ENCODE measurements at places on chromosomes 1 and 21. TPM values are rescaled to one million over a fixed set of nuclear protein-coding genes. Genes with fewer than 3 reads are reported as not detected.

Gene OTUD7B
- 2.8 TPM for polyA plus RNA-seq

Gene LYPD8
- polyA plus RNA-seq = not detected

Gene OR2AK2
- polyA plus RNA-seq = not detected

Gene FBLIM1
- polyA plus RNA-seq = 120 TPM

Gene ACTL8
- polyA plus RNA-seq = not detected

Gene S100A2
- 6.9 TPM for polyA plus RNA-seq

Gene OR2M7
- polyA plus RNA-seq = not detected

Gene SORT1
- polyA plus RNA-seq = 34.4 TPM

GRCh38 chr1:212311836-212312497 lies 26.8 kb downstream of the PPP2R5A start:
- no peak for DNase-seq
- H3K4me1 ChIP-seq = no peaks in the 10 kb centered on the region
- no peak overlapping the region for H3K27ac ChIP-seq
- H3K27me3 ChIP-seq = no peaks in the 10 kb centered on the region
- no peaks in the 10 kb centered on the region for H3K36me3 ChIP-seq

DNA sequence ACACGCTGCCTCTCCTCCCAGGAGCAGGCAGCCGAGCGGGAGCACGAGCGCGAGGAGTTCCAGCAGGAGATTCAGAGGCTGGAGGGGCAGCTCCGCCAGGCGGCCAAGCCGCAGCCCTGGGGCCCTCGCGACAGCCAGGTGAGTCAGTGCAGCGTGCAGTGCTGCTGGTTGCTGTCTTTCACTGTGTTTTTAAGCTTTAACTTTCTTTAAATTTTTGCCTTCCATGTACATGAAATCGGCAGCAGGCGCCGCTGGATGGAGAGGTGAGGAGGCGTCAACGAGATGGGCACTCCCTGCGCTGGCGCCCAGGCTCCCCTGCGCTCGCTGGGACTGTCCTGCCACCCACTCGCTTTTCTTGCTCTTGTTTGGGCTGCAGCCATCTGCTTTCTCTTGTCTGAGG lies 60.7 kb upstream of the DIP2A start:
- H3K36me3 ChIP-seq = no peaks in the 10 kb centered on the region
- H3K4me3 ChIP-seq = no peak overlapping the region
- H3K4me1 ChIP-seq = no peaks in the 10 kb centered on the region
- no peak overlapping the region for H3K27ac ChIP-seq
- DNase-seq = no peak

- H3K4me3 ChIP-seq = no peak overlapping the region
- H3K4me1 ChIP-seq = no peaks in the 10 kb centered on the region
- no peaks in the 10 kb centered on the region for H3K36me3 ChIP-seq
- peaks cover 1% of the 10 kb centered on the region for H3K27me3 ChIP-seq
- DNase-seq = no peak
- no peak overlapping the region for H3K27ac ChIP-seq
Observed at GRCh38 chr1:6104631-6105030, 58.9 kb downstream of the KCNAB2 start.

- no peaks in the 10 kb centered on the region for H3K27me3 ChIP-seq
- DNase-seq = no peak
- no peaks in the 10 kb centered on the region for H3K36me3 ChIP-seq
- no peak overlapping the region for H3K4me3 ChIP-seq
Observed at GRCh38 chr1:3237994-3238702, 169.1 kb downstream of the PRDM16 start.

DNA sequence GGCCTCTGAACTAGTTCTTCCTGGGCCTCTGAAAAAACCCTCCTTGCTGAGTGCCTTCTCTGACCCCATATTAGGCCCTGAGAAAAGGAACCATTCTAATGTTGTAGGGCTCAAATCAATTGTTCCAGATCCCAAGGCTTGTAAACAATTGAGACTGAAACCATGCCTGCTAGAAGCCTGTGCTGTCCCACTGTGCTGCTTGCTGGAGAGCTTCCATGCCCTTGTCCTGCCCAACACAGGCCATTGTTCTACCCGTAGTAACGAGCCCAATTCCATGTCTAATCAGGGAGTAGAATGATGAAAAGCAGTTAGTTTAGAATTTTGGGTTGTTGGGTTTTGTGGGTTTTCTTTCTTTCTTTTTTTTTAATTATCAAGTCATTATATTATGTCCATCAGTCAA lies 47.4 kb downstream of the ZNF281 start:
- no peak overlapping the region for H3K27ac ChIP-seq
- no peaks in the 10 kb centered on the region for H3K27me3 ChIP-seq
- H3K4me1 ChIP-seq = no peaks in the 10 kb centered on the region
- no peaks in the 10 kb centered on the region for H3K36me3 ChIP-seq
- no peak for DNase-seq

DNA sequence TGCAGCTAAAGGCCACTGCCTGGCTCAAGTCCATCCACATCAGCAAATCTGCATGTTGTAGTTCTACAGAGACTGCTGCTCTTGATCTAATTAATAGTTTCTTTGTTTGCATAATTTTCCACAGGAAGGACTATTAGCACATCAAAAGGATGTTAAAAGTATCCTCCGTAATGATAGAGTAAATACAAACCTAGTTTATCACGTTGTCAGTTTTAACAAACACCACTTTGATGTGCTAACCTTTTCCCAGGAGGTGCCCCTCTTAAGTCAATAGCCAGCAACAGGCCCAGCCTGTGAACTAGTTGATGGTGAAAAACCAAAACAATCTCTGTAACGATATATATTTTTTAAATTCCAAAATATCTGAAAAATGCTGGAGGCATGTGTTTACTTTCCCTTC lies 64.2 kb upstream of the SLC22A15 start:
- no peaks in the 10 kb centered on the region for H3K36me3 ChIP-seq
- H3K27me3 ChIP-seq = no peaks in the 10 kb centered on the region
- no peak for DNase-seq
- no peaks in the 10 kb centered on the region for H3K4me1 ChIP-seq
- H3K27ac ChIP-seq = no peak overlapping the region

DNA sequence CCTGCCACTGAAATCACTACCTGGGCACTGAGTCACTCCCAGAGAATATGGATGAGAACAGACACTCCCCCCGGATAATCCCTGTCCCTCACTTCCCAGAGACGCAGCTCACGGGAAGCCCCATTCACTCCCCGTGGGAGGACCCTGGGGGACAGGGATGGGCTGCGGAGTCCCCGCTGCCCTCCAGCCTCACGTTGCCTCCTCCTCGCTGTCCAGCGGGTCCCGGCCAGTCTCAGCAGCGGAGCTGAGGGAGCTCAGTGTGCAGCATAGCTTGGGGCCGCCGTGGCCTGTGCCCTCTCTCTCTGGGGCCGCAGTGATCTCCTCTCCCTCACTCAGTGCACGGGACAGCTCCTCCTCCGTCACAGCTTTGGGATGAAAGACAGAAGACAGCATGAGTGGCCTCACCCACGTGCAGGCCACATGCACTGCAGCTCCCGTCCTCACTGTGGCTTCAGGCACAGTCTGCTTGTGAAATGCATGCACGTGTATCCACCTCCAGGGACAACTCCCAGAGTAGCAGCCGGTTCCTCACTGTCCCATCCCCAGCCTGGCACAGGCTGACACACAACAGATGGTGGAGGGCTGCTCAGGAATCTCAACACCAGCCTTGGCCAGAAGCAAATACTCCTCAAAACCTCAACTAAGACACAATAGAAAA lies 7.4 kb downstream of the CFAP410 start:
- H3K27ac ChIP-seq = no peak overlapping the region
- no peaks in the 10 kb centered on the region for H3K36me3 ChIP-seq
- no peaks in the 10 kb centered on the region for H3K4me1 ChIP-seq
- H3K27me3 ChIP-seq = no peaks in the 10 kb centered on the region

DNA sequence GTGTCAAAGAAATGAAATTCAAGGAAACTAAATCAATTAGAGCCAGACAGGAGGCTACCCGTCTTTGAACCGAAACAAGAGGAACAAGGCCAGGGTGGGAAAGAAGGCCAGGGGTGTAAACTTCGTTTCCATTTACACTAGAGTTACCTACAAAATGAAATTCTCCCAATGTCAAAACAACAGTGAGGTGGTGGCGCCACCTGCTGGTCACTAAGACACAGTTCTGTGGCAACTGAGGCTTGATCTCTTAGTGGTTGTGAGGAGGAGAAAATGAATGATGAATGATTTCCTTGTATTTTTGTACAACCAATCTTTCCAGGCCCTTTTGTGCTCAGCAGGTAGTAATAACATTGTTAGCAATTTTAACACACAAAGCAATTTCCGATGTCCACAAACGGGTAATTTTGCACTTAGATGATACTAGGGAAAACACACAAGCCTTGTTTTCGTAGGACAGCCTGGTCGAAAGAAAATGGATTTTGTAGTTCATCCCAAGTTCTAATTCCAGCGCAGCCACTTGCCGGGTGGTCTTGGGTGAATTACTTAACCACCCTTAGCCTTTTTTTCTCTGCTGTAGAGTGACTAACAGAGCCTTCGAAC lies 54.8 kb upstream of the SOD1 start:
- H3K36me3 ChIP-seq = no peaks in the 10 kb centered on the region
- no peak overlapping the region for H3K27ac ChIP-seq
- no peaks in the 10 kb centered on the region for H3K4me1 ChIP-seq
- DNase-seq = peak; percentile 89

DNA sequence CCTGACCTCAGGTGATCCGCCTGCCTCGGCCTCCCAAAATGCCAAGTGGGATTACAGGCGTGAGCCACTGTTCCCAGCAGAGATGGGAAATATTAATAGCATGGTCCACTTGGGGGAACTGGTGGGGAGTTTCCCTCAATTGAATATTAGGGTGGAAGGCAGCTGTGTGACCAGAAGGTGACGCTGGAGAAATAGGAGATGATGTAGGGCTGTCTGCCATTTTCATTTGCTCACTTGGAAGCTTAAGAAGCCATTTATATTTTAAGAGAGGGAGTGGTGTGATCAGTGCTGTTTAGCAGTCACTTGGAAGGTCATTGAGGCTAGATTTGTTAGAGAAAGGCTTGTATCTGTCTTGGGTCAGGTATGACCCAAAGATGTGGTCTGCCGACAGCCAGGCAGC lies 19.9 kb downstream of the KDM4A start:
- no peak overlapping the region for H3K4me3 ChIP-seq
- peaks cover 9% of the 10 kb centered on the region for H3K36me3 ChIP-seq
- DNase-seq = no peak
- H3K4me1 ChIP-seq = no peaks in the 10 kb centered on the region
- no peaks in the 10 kb centered on the region for H3K27me3 ChIP-seq
